Brain (organoid and tissue), 16 donors: ENCODE measurements at places on chromosomes 7 and 10. TPM values are rescaled to one million over a fixed set of nuclear protein-coding genes. Genes with fewer than 3 reads are reported as not detected.
A peak's percentile ranks its signal among the peaks of the same experiment; 100 is the strongest.

The STMP1 gene
- 48.3 TPM for polyA plus RNA-seq

The MSS51 gene
- not detected for polyA plus RNA-seq

The FMC1 gene
- polyA plus RNA-seq = 73.5 TPM

The KDM7A gene
- polyA plus RNA-seq = 5.5 TPM

The MYL7 gene
- not detected for polyA plus RNA-seq

The SPRN gene
- polyA plus RNA-seq = 9.2 TPM

The PON1 gene
- 28.8 TPM for polyA plus RNA-seq

The OIT3 gene
- polyA plus RNA-seq = not detected

The PLPP4 gene
- 4.6 TPM for polyA plus RNA-seq

The LRMDA gene
- 8.3 TPM for polyA plus RNA-seq

DNA sequence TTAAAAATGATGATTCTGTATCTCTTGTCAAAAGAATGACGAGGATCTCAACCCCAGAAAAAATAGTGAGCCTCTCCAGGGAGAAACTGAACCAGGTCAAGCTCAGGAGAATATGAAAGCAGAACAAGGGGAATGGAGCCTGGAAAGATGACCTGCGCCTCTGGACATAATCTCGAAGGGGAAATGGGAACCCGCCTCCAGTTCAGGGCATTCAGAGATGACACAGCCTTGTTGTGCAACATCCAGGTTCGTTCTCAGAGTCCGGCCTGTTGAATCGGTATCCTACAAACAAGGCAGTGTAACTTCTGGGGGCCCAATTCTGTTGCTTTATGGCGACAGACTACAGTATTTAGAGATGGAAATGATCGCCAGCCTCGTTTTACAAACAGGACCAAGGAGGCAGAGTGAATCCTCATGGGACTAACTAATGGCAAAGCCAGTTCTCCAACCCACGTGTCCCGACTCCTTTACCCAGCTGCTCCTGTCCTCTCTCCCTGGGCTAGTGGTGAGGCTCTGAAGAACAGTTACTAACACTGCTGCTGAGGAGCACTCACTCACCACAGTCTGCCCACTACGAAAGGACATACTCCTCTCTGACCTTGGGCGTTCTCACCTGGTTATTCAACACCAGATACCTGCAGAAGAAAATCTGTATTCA, 67.6 kb downstream of the JAZF1 start:
- no peak for DNase-seq

GRCh38 chr10:84200537-84201243, 6.4 kb downstream of the CDHR1 start:
- DNase-seq = no peak

DNA sequence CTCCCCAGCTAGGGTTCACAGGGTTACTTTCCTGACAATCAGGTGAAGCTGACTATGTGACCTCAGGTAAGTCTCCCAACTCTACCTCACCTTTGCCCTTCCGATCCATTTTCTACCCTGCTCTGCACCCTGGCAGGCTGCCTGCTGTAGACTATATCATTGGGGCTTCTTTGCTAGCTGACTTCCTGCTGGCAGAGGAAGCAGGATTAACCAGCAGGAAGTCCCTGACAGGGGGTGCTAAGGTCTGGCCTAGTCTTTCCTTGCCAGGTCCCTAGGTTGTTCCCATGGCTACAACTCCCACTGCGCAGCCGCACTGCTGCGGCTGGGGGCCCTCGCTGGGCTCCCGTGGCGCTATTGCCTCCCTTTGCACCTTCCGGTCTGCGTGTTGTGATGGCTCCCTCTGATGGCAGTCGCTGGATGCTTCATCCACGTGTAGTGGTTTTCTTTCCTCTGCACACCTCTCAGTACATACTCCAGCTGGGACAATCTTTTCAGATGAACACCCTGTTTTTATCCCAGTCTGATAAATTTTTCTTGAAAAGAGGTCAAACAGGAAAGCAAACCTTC, 365.9 kb downstream of the REEP3 start:
- DNase-seq = no peak

DNA sequence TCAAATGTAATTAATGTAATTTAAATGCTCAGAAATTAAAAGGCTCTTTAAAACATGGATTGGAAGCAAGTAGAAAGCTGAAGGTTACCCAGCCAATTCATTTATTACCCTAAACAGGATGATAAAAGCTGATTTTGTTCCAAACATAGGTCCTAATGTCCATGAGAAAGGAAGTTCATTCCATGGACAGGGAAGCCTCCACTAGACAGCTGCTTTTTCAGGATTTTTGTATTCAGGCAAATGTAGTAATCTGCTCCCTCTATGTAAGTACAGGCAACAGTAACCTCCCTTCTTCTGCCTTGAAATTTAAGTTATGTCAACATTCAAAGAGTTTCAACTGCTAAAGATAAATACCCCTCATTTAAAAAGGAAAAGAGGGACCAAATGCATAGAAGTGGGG, 123.0 kb upstream of the WNT16 start:
- DNase-seq = no peak

DNA sequence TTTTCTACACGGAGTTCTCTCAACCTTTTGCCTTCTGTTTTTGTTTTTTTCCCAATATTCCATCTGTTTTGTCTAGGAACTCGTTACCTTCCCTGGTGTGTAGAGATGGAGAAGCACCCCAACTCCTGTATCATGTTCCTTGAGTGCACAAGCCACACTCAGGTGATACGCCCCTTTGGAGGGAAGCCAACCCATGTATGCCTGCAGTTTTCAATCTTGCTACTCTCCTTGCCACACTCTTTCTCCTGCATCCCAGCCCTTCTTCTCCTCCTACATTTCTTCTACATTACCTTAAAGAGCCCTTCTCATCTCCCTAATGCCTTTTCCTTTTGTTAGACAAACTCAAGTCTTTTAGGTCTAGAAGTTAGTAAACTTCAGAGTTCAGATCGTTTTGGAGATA, 10.2 kb upstream of the SP4 start:
- no peak for DNase-seq

- peak; percentile 73 for DNase-seq
Observed at GRCh38 chr7:82044497-82045080, 274.7 kb upstream of the HGF start.

- no peak for DNase-seq
Observed at GRCh38 chr7:73921623-73922528, 60.9 kb downstream of the TMEM270 start.

- no peak for DNase-seq
Observed at GRCh38 chr10:62514079-62514693, 140.0 kb downstream of the ZNF365 start.

- no peak for DNase-seq
Observed at GRCh38 chr10:92047215-92047614, 123.6 kb downstream of the BTAF1 start.

DNA sequence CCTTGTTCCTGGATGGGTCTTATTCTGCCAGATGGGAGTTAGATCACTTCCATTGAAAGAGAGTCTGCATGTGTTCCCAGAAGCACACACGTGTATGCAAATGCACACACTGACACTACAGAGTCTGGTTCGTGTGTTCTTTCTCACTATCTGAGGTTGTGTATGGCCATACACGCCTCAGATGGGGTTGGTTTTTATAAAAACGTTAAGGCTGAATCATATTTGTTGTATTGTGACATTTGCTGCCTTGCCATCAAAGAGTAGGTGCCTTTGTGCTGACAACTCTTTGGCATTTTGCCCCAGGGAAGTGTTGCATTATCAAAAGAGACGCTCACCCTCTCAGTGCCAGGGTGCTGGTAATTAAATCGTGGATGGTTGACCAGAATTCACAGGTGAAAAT, 37.7 kb upstream of the HDAC9 start:
- no peak for DNase-seq

- no peak for DNase-seq
Observed at GRCh38 chr10:95441547-95441923, 119.6 kb downstream of the SORBS1 start.

DNA sequence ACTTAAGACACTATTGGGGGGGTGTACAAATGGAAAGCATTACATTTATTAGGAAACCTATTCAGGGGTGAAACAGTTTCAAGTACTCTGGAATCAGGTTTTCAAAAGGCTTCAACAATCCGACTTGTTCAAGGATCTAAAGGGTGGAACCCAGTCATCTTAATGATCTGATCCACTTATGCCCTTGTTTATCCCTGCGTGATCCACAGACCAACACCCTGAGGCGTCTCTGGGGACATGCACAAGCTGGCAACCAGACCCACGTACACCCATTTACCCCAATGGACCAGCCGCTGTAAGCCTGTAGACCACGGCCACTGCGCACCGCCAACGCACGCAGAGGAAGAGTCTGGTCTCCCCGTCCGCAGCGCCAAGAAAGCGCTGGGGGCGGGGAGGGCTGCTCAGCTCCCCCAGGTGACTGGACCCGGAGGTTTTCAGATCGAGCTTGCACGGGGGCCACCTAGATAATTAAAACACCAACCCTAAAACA, 13.4 kb downstream of the HNRNPF start:
- DNase-seq = no peak

DNA sequence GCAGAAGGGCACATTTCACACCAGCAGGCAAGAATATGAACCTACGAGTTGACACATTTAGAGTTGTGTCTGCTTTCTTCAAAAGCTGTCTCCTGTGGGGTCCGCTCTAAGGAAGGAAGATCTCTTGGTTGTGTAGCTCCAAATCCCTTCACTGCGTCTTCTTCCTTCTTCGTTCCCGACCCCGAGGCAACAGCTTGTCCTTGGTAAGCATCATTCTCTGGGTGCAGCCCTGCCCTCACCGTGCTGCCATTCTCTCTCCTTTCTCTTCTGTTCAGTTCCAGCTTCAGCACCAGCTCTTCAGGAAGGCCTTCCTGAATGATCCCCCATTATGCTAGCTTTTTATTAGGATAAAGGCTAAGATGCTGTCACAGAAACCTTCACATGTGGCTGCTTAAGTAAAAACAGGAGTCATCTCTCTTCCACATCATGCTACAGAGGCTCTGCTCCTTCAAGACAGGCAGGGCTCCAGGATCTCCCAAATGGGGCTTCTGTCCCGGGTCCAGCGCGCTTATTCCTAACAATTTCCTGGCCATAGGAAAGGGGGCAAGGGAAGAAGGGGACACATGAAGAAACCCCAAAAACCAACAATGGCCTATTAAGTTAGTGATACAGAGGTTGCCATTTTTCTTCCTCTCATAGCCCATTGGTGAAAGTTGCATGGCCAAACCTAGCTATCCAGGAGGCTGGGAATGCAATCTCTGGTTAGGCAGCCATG, 52.2 kb upstream of the SHH start:
- no peak for DNase-seq

- peak; percentile 86 for DNase-seq
Observed at GRCh38 chr10:105023211-105024111, 382.4 kb downstream of the SORCS3 start.
